ENCODE measurements at places on chromosomes 2 and 18.

GRCh38 chr18:33578518-33579348 is 714 bp downstream of the ASXL3 start:
- peak; percentile 72 for DNase-seq
- peak overlapping the region; percentile 78 for H3K4me3 ChIP-seq
- H3K27me3 ChIP-seq = peaks cover 45% of the 10 kb centered on the region
- peaks cover 24% of the 10 kb centered on the region for H3K4me1 ChIP-seq
- H3K36me3 ChIP-seq = no peaks in the 10 kb centered on the region

DNA sequence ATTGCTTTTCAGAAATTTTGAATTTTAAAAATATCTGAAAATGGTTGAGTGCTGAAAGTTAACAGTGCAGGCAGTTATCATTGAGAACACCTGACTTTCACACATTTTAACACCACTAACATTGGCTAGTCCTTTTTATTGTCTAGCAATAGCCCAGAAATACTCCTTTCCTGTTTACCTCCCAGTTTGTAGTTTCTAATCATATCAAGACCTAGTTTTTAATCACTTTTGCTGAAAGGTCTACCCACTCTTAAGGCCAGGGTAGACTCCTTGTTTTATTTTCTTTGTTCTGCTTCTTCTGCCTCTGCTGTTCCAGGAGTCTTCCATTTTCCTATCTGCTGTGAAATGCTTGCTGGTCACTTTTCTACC is 72.1 kb downstream of the UBE2E3 start:
- no peaks in the 10 kb centered on the region for H3K27me3 ChIP-seq
- DNase-seq = no peak
- no peak overlapping the region for H3K27ac ChIP-seq

DNA sequence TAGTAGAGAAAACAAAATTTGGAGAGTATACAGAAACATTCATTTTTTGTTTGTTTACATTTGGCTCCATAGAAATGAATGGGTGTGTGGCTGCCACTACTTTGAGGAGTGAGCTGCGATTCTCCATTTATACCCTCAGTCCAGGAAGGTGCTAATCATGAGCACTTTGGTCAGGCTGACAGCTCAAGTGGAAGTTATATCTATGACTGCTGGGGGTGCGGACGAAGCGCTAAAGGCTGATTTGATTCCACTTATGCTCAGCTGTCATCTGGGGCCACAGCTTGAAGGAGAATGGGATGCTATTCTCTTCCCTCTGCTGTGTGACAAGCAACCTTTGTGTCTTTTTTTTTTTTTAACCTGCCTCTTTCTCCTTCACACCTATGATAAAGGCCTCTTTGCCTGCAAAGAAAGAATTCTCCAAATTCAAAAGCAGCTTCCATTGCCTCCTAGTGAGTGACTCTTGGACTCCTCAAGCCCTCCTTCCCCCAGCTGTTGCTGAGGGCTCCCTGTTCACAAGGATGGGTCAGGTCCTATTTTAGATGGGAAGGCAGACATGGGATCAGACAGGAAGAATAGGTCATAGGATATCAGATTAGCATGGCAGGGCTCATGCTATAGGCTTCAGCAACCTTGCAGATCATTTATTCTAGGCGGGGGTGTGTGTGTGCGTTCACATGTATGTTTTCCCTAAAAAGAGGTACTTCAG is 201.6 kb downstream of the SETBP1 start:
- no peak overlapping the region for H3K27ac ChIP-seq
- peaks cover 15% of the 10 kb centered on the region for H3K4me1 ChIP-seq
- H3K27me3 ChIP-seq = no peaks in the 10 kb centered on the region
- no peaks in the 10 kb centered on the region for H3K36me3 ChIP-seq
- no peak overlapping the region for H3K4me3 ChIP-seq

DNA sequence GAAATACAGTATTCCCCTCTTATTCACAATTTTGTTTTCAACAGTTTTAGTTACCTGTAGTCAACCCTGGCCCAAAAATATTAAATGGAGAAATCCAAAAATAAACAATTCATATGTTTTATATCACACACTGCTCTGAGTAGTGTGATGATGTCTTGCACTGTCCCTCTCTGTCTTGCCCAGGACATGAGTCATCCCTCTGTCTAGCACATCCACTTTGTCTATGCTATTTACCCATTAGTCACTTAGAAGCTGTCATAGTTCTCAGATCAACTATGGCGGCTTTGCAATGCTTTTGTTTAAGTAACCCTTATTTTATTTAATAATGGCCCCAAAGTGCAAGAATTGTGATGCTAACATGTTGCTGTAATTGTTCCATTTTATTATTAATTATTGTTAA is 380.6 kb upstream of the REG3G start:
- H3K27me3 ChIP-seq = no peaks in the 10 kb centered on the region
- no peak for DNase-seq
- no peaks in the 10 kb centered on the region for H3K36me3 ChIP-seq
- H3K4me1 ChIP-seq = no peaks in the 10 kb centered on the region

- H3K27me3 ChIP-seq = no peaks in the 10 kb centered on the region
- no peaks in the 10 kb centered on the region for H3K36me3 ChIP-seq
- H3K4me1 ChIP-seq = peaks cover 37% of the 10 kb centered on the region
- peak; percentile 19 for DNase-seq
- H3K4me3 ChIP-seq = peak overlapping the region; percentile 52
Measured at GRCh38 chr18:3605954-3606443, 156.0 kb downstream of the TGIF1 start.

- DNase-seq = no peak
- H3K4me3 ChIP-seq = no peak overlapping the region
- H3K36me3 ChIP-seq = no peaks in the 10 kb centered on the region
- no peak overlapping the region for H3K27ac ChIP-seq
- no peaks in the 10 kb centered on the region for H3K27me3 ChIP-seq
Measured at GRCh38 chr2:55148269-55148668, 83.8 kb downstream of the CLHC1 start.

- no peak overlapping the region for H3K27ac ChIP-seq
- H3K27me3 ChIP-seq = no peaks in the 10 kb centered on the region
- H3K4me3 ChIP-seq = no peak overlapping the region
- H3K4me1 ChIP-seq = peaks cover 20% of the 10 kb centered on the region
- DNase-seq = no peak
- H3K36me3 ChIP-seq = no peaks in the 10 kb centered on the region
Measured at GRCh38 chr2:28336982-28337627, 55.6 kb upstream of the FOSL2 start.
